NCI-H526 treated with DMSO at 0.1 percent for 48 hours (cell line): ENCODE measurements at places on chromosomes 2 and 18.
A peak's percentile ranks its signal among the peaks of the same experiment; 100 is the strongest.

DNA sequence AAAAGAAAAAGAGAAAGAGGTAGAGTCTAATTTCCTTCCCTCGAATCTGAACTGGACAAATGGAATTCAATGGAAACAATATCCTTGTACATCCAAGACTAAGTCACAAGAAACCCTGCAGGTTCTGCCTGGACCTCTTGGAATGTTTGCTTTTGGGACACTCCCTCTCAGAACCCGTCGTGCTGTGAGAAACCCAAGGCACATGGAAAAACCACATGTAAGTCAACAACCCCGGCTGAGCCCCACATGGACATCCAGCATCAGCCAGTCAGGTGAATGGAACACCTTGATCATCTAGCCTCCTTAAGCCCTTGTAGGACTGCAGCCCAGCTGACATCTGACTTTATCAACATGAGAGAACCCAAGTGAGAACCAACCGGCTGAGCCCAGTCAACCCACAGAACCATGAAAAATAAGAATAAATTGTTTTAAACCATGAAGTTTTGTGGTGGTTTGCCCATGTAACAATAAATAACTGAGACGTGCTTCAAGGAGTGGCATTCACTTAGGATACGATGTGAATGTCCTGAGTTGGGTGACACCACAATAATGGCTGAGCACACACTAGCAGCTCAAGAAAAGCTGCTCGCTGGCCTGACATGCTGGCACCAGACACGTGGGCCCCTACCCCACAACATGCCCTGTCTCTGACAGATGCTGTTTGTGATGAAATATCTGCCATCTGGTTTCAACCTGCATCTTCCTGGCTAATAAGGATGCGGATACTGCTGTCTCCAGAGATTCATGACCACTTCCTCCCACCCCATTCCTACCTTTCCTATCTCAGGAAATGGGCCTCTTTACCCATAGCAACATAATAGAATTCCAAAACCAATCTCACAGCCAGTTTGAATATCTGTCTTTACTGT lies 28.8 kb downstream of the PKDCC start:
- no peak for DNase-seq

DNA sequence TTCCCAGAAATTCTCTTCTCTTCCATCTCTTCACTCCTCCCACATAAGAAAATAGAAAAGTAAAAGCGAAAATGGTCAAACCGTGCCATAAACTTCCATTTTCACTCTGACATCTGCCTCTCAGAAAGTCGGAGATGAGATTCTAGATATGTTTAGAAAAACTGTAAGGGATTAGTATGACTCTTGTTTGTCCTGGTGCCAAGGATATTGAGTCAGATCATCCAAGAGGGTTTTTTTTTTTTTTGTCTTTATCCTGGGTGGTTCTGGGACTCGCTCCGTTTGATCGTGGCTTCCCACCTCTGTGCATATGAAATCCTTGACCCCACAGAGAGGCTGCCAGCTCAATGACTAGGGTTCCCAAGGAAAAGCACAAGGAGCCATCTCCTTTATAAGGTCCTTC lies 17.3 kb downstream of the EN1 start:
- DNase-seq = peak; percentile 34

DNA sequence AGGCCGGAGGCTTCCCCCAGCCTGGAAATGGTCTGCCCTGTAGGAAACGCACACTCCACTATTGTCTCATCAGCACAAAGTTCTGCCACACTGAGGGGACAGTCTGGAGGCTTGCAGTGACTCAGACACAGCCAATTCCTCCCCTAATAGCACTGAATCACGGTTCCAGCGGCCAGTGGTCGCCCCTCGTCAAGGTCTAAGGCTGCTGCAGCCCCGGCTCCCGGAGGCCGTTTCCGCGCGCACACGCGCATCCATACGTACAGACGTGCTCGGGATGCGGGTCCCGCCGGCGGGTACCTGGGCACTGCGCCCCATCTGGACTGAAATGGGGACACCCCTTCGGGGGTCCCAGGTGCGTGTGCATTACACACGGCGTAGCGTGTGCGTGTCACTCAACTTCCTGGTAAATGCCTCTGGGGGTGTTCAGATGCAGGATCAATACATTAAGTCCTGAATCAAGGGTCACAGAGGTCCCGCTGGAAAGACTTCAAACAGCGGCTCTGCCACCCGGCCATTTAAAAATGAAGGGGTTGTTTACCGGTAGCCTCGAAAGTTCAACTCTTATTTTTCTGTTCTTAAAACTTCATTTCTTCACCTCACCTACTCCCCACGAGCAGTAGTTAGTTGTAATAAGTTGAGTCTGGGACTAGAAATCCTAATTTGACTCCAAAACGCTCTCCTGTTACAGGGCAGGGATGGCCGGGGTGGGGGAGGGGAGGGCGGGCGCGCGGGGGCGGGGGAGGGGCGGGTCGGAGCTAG lies 572 bp upstream of the ZNF516 start:
- DNase-seq = peak; percentile 32

GRCh38 chr2:48207851-48208250 lies 301.6 kb upstream of the FBXO11 start:
- DNase-seq = no peak
